ENCODE measurements at places on chromosomes 2 and 18.

- no peak for DNase-seq
These were observed 288.2 kb downstream of the ARHGAP15 start for GRCh38 chr2:143417428-143417827.

- DNase-seq: no peak
These were observed 21.6 kb downstream of the TWIST2 start for GRCh38 chr2:238869293-238870124.

GRCh38 chr2:63086687-63087086 is 36.1 kb downstream of the OTX1 start:
- DNase-seq: no peak

DNA sequence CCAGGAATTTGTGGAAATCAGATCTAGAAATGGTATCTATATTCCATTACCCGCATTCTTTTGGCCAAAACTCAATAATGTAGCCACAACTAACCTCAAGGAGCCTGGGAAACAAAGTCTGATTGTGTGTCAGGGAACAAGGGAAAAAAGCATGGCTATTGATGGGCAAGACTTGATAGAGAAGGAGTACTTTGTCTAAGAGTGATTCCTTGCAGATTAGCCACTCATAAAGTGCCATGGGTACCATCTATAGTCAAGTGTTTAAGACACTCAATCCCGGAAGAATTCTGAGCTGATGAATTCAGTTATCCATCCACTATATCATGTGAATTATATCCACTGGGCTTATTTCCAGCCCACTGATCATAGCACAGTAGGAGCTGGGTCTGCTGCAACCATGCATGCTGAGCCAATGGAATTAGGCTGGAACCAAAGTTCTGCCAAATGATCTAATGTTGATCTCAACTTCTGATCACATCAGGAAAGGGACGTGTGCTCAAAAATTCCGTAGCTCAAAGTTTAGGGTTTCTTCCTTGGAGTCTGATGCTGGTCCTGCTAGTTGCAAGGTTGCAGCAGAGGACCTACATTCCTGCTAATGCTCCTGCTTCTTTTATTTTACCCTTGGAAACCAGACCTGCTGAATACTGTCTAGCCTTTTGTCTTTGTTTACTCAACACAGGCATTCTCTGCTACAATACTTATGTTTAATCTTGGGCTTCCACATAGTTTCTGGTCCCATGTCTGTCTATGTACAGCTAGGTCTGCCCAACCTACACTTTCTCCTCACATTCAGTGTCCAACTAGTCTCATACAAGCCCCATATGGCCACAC is 629.7 kb downstream of the IRS1 start:
- DNase-seq: no peak

GRCh38 chr18:50072146-50072545 is 122.8 kb downstream of the MYO5B start:
- no peak for DNase-seq

GRCh38 chr2:12126318-12126717 is 379.9 kb downstream of the LPIN1 start:
- DNase-seq: no peak

DNA sequence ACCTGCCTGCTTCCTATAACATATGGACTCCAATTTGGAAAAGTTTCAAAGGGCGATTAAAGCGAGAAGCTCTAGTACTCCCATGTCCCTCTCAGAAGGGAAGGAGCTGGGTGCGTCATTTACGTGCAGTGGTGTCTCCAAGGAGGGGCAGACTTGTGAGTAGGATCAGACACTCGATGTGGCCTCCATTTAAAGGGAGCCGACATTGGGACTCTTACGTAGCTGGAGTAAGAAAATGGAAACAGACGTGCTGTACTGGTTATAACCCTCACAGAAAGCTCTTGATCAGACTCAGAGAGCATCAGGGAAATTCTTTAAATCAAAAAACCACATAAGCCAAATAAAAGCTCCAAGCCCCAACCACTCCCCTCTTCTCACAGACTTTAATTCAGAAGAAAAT is 198.5 kb downstream of the KLHL29 start:
- DNase-seq: no peak

DNA sequence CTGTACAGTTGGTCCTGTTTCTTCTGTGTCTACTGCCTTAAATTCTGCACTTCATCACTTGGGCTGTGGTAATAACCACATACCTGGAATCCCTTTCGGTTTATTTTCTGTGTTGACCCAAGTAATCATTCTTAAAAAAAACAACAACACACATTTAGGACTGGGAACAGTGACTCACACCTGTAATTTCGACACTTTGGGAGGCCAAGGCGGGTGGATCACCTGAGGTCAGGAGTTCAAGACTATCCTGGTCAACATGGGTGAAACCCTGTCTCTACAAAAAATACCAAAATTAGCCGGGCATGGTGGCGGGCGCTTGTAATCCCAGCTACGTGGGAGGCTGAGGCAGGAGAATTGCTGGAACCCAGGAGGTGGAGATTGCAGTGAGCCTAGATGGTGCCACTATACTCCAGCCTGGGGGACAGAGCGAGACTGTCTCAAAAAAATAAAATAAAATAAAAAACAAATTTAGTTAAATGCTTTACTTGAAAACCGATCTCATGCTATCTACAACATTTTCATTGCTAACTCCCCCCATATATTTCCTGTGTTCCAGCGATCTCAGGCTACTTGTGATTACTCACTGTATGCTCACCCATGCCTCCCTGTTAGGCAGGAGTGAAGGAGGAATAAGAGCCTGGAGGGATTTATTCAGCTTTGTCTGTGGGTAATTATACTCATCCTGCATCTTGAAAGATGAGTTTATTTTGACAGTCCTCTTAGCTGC is 18.2 kb downstream of the ACSL3 start:
- no peak for DNase-seq

- DNase-seq: no peak
These were observed 1666.9 kb upstream of the CELF4 start for GRCh38 chr18:39232490-39232889.
